ENCODE measurements at places on chromosomes 7 and 10. TPM values are rescaled to one million over a fixed set of nuclear protein-coding genes. Genes with fewer than 3 reads are reported as not detected.
A peak's percentile ranks its signal among the peaks of the same experiment; 100 is the strongest.

DNA sequence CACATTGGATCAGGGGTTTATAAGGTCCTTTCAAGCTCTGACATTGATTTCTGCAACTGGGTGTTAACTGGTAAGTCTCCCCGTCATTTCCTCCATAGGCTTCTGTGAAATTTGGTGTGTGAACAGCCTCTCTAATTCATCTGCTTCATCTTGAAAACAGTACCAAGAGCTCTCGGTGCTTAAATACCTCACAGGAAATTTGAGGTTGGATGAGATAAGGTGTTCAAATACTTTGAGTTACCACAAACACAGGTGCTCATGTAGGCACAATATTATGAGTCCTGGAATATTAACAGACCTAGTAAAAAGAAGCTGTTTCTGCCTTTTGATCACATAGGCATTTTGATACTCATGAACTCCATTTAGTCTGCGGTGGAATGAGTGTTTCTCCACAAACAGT is 85.2 kb downstream of the RTKN2 start:
- DNase-seq = no peak

Gene ATG9B
- 2.5 TPM for polyA plus RNA-seq

Gene MMRN2
- 26.7 TPM for polyA plus RNA-seq

- DNase-seq = no peak
Observed at GRCh38 chr10:123995461-123996131, 97.8 kb downstream of the CHST15 start.

DNA sequence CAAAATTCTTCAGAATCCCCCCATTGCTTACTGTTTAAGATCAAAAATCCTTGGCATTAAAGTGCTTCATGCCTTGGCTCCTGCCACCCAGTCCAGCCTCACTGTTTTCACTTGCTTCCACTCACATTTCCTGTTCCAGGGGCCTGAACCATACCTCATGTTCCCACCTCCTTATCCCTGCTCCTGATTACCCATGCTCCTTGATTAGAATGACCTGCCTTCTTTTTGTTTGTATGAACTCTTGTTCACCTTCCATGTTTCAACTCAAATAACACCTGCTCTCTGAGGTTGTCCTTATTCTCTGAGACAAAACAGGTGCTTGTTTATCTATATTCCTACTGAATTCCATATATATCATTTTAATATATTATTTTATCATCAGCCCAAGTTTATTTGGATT is 77.1 kb upstream of the VSTM2A start:
- DNase-seq = no peak

DNA sequence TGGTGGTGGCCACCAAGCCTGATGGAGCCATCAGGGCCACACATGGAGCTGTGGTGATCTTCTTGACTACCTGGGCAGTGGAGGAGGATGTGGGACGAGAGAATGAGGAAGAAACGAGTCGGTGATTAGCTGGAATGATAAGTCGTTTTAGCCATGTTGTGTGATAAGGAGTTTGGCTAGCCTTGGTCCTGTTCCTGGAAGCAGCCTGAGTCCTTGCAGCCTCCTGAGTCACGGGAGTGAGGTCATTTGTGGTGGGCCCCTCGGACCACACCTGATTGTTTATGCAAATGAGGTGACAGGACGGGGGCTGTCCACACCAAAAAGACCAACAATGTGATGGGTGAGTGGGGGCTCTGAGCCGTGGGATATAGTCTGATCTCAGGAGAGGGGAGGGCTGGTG is 554.4 kb downstream of the PTPRN2 start:
- DNase-seq = no peak

DNA sequence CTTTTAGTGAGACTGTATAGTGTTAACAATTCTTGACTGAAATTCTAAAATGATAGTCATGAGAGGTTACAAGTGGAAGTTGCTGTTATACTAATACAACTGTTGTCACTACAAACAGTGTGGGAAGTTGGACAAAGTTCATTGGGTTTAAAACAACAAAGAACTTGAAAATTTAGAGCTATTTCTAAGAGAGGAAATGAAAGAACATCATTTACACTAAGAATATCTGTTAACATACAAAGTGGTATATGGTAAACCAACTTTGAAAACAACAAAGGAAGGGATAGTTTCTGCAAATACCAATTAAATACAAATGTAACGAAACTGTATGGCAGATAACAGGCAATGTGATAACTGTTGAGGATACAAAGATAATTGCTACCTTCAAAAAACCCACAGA is 11.6 kb downstream of the MTPN start:
- DNase-seq = no peak

DNA sequence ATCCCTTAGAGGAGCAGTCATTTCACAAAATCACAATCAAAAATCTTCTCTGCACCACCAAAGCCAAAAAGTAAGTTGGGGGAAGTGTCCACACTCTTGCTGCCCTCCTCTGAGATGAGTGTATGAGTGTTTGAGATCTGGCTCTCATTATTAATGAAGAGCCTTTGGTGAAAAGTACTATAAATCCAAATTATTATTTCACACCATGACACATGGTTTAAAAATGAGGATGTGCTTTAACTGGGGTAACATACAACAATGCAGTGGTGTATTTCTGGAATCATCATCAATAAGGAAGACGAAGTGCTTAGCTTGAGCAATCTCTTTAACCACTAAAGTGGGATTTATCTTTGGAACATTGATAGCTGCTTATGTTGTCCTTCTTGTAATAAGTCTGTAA is 114.2 kb upstream of the ADAM12 start:
- no peak for DNase-seq

- DNase-seq = no peak
Observed at GRCh38 chr7:69622014-69622835, 23.9 kb downstream of the AUTS2 start.

GRCh38 chr10:124097883-124098282 is 4.5 kb upstream of the CHST15 start:
- no peak for DNase-seq

GRCh38 chr7:132280335-132280734 is 295.9 kb downstream of the PLXNA4 start:
- no peak for DNase-seq

- DNase-seq = peak; percentile 31
Observed at GRCh38 chr10:78972160-78972946, 96.4 kb upstream of the ZMIZ1 start.

- no peak for DNase-seq
Observed at GRCh38 chr7:146961617-146962016, 845.0 kb downstream of the CNTNAP2 start.

- no peak for DNase-seq
Observed at GRCh38 chr7:115024276-115024675, 102.4 kb downstream of the MDFIC start.

DNA sequence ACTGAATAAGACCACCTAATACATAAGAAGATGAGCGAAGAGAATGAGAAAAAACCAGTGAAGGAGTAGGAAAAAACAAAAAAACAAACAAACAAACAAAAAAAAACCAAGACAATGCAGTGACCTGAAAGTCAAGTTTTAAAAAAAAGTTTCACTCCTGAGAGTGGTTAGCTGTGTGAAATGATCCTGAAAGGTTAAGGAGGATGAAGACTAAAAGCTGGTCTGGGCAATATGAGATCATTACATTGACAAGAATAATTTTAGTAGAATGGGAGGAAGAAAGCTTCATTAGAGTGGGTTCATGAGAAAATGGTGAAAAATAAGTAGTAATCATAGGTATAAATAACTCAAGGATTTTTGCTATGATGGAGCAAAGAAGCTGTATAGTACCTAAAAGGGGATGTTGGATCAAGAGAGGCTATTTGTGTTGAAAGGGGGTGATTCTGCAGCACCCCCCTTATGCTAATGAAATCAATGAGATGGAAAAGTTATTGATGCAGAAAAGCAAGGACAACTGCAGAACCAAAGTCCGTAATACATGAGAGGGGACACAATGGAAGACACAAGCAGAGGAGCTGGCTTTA is 80.2 kb downstream of the KMT2C start:
- DNase-seq = no peak

Gene ANK3
- 140 TPM for polyA plus RNA-seq

DNA sequence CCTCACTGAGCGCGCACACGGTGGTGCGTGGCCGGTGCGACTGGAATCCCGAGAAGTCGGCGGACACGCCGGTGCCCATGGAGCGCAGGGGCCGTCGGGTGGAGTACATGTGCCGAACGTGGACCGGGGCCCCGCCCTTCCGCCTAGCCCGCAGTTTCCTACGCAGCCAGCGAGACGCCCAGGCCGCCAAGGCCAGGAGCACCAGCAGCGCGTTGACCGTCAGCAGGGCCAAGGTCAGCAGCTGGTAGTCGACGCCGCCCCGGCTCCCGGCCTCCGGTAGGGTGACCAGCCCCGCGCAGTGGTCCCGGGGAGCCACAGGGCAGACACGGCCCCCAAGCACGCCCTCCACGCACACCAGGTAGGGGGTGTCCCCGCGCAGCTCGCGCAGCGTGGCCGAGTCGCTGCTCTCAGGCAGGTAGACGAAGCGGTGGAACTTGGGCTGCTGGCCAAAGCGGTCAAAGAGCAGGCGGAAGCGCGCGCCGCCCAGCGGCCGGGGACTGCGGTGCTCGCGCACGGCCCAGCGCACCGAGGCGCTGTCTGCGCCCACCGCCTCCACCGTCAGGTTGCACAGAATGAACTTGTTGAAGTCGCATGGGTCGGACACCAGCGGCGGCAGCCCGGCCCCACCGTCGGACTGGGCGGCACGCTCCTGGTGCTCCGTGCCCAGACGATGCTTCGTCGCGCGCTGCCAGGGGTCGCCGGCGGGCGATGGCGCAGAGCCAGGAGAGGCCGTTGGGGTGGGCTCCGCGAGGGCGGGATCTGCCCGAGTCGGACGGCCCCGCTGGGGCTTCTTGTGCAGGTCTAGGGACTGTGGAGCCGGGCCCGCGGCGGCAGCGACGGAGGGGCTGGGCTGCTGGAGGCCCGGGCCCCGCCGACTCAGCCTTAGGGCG is 2.2 kb downstream of the TRIL start:
- DNase-seq = no peak

DNA sequence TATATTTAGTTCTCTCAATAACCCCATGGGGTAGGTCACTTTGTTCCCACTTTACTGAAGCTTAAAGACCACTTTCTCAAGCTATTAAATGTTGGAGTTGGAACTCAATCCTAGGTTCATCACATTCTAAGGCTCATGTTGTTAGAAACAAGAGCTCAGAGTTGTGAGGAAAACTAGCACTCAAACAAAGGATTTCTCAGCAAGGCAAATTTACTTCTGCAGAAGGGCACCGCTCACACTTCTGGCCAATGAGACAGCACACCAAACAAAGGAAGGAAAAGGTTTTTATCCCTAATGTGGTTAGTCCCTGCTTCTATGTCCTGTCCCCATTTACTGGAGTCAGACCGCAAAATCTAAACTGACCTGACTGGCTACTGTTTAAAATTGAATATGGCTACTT is 214.6 kb upstream of the PHF14 start:
- no peak for DNase-seq

GRCh38 chr10:32979041-32979440 is 21.0 kb upstream of the ITGB1 start:
- DNase-seq = no peak

DNA sequence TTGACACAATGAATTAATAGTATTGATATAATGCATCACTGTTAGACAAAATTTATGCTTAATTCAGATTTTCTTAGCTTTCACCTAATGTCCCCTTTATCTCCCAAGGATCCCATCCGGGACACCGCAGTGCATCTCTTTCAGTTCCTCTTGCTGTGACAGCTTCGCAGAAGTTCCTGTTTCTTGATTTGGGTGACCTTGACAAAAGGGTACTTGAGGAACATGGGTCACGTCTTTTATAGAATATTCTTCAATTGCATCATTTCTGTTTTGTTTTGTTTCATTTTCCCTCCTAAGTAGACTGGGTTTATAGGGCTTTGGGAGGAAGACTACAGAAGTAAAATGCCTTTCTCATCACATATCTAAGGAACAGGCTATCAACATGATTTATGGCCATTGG is 453.2 kb downstream of the DPP6 start:
- DNase-seq = no peak

DNA sequence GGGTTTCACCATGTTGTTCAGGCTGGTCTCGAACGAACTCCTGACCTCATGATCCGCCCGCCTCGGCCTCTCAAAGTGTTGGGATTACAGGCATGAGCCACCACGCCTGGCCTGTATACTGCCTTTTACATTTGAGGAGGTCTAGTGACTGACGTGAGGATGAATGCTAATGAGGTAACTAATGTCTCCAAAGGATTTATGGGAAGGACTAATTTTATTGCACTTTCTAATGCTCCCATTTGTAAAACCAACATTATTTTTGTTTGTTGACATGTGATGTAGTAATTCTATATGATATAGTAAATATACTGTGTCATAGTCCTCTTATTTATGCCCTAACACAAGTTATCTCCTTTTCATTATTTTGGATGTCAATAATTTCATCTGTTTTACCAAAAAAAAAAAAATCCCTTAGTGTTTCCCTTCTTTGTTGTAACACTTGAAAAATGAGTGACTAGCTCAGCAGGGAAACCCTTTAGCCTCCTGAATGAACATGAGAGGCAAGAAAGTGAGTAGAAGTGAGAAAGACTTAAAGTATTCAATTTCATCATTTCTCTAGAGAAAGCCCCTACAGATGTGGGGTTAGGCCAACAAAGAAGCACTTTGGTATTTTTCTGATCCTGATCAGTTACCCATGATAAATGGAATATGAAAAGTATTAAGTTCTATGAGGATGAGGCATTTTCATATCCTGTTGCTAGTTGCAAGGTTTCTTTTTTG is 596.9 kb upstream of the PCDH15 start:
- no peak for DNase-seq

DNA sequence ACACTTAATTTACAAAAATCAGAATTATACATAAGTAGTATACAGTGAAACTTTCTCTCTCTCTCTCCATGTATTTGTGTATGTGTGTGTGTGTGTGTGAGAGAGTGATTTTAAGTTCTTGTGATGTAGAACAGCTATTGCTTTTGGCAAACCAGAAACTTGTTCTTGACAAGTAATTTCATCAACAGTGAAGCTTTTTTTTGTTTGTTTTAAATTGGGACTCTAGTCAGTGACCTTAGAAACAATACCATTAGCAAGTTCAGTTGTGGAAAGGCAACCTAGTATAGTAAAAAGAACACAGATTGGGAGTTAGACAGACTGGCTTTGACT is 319.1 kb downstream of the PTEN start:
- DNase-seq = no peak

Gene PRF1
- polyA plus RNA-seq = 0.70 TPM

DNA sequence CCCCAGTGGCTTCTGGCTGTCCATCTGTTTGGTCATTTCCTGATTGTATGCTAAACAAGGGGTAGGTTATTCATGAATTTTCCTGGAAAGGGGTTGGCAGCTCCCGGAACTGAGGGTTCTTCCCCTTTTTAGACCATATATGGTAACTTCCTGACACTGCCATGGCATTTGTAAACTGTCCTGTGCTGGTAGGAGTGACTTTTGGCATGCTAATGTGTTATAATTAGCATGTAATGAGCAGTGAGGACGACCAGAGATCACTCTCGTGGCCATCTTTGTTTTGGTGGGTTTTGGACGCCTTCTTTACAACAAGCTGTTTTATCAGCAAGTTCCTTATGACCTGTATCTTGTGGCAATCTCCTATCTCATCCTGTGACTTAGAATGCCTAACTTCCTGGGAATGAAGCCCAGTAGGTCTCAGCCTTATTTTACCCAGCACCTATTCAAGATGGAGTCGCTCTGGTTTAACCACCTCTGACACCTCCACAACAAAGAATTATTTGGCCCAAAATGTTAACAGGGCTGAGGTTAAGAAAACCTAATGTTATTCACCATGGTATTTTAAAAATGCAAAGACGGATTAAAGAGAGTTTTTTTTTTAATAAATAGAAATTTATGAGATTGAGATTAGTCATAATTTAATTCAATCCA is 2.4 kb upstream of the PTN start:
- no peak for DNase-seq

GRCh38 chr10:51879238-51879637 is 179.8 kb upstream of the CSTF2T start:
- no peak for DNase-seq

Gene LIPJ
- polyA plus RNA-seq = 0.39 TPM

Gene XRCC2
- 6.4 TPM for polyA plus RNA-seq
